ENCODE measurements at places on chromosomes 6 and 20.

DNA sequence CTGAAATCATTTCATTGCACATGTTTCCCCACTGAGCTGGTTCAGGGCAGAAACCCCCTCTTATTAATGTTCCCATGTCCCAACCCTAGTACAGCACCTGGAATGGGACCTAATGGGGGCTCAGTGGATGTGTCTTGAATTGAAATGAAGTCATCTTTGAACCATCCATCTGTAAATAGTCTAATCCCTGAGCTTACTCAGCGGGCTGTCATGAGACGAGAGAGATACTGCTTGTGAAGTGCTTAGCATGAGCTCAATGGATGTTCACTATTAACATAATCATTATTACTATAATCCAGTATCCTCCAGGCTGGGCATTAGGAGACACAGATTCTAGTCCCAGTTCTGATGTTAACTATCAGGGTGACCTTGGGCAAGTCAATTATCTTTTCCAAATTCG lies 106.6 kb upstream of the LRFN2 start:
- no peak for DNase-seq

GRCh38 chr20:33784225-33784624 lies 26.9 kb upstream of the CHMP4B start:
- DNase-seq = no peak

DNA sequence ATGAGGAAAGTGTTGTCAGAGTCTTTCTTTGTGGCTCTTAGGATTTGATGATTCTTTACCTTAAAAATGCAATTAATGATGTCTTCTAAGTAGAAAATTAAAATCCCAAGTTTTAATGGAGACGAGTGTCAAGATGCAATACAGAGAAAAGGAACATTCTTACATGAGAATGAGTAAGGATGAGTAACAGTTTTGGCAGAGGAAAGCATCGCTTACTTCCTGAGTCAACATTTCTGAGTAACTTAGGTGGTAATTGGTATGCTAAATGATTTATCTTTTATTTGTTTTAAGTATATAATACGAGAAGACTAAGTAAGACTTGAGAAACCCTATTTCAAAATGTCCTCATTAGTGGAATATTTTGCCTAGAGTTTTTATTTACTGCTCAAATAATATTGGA lies 101.3 kb downstream of the RTN4IP1 start:
- DNase-seq = no peak

DNA sequence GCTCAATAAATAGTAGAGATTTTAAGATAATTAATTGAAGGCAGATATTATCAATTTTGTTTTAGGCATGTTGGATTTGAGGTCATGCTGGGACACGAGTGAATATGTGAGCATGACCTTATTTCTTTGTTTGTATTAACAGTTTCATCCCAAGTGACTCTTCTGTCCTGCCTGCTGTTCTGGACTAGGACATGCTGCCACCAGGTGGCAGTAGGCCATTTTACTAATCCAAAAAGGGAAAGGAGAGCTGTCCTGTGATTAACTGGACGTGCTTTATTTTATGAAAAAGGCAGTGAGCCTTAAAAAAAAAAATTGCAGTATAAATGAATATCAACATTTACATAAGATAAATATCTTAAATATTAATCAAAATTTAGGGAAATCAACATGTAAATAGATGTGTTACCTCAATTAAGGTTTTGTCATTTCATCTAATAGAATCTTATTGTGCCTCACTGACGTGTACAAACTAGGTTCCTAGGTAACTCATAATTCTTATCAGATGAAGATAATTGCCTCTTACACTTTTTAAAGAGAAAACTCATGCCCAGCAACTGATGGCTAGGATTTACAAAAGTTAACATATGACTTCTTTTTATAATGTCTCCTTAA lies 49.8 kb downstream of the FRK start:
- DNase-seq = peak; percentile 71

- DNase-seq = no peak
Observed at GRCh38 chr20:37797669-37798175, 103.9 kb downstream of the CTNNBL1 start.

- DNase-seq = peak; percentile 73
Observed at GRCh38 chr6:12289365-12289919, 719 bp upstream of the EDN1 start.
